CD4-positive, alpha-beta T cell treated with Interleukin-4 for 4 hours (primary cell): ENCODE measurements at places on chromosomes 12 and 14.

DNA sequence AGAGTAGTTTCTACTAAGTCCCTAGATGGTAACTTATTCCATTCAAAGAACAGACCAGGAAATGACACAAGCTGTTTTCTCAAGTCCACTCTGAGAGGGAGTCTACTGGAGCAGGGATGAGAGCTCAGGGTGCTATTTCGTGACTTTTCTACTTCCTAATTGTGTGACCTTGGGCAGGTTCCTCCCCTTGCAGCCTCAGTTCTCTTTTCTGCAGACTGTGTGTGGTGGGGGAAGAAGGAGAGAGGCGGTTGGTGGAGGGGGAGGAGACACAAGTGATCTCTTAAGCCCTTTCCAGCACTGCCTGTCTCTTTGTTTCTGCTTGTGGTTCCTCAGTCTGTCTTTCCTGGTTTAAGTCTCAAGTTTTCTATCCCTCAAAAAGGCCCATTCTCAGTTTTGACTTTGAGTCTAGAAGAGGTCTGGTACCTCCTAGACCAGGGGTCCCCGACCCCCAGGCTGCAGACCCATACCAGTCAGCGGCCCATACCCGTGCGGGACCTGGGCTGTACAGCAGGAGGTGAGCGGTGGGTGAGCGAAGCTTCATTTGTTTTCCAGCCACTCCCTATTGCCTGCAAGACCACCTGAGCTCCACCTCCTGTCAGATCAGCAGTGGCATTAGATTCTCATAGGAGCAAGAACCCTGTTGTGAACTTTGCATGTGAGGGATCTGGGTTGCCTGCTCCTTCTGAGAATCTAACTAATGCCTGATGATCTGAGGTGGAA is 10.7 kb downstream of the FGF6 start:
- peak; percentile 8 for DNase-seq

- no peak for DNase-seq
Observed at GRCh38 chr12:34402228-34402898, 380.1 kb downstream of the ALG10 start.

DNA sequence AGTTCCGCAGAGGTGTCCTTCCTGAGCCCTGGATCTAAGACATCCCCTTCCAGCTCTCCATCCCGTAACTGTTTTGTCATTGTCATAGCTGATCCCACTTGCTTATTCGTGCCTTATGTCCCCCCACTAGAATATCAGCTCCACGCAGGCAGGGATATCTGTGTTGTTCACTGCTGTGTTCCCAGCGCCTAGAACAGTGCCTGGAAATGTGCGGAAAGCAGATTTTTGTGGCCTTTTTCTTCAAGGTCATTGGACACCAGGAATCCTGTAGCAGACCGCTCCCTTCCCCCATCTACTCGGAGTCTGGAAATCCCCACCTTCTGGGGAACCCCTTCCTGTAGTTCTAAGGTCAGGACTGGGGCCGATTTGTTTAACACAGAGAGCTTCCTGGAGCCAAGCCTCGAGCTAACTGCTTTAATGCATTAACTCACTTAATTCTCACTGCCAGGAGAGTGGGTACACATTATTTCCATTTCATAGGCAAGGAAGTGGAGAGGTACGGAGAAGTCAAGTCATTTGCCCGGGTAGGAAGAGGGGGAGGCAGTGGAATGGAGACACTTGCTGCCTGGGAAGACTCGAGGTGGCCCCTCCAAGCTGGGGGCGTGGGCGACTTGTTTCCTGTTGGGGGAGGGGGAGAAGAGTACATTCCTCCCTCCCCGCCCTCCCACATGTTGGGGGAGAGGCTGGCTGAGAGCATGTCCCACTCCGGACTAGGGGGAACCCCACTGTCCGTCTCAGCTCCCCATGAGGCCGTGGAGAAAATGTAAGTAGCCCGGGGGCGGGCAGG is 1.2 kb upstream of the SH2B3 start:
- DNase-seq, result peak; percentile 66

- DNase-seq, result no peak
Observed at GRCh38 chr12:116454950-116455447, 104.2 kb upstream of the MAP1LC3B2 start.

GRCh38 chr12:22340143-22340542 is 5.6 kb upstream of the ST8SIA1 start:
- DNase-seq, result no peak

DNA sequence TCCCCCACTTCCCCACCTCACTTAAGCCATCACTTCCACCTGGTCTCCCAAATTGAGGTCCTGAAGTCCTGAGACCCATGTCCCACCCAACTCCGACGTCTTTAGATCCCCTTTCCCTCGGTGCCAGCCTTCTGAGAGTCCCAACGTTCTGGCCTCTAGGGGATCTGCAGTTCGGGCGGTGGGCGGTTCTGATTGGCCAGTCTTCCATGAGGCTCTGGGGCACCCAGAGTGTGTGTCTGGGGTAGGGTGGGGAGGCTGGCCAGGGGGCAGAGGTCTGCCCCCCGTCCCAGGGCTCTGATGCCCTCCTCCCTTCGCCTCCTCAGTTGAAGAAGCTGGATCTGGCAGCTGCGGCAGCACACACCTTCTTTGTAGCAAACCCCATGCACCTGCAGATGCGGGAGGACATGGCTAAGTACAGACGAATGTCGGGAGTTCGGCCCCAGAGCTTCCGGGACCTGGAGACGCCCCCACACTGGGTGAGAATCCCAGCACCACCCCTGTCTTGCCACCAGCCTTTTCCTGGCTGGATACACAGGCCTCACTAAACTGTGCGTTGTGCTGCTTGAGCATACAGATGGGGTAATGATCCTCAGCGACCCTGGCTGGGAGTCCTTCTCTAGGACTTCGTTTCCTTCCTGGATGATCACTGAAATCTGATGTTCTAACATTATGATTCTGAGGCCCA is 1.5 kb downstream of the P3H3 start:
- no peak for DNase-seq

- DNase-seq, result no peak
Observed at GRCh38 chr12:26369588-26369987, 174.2 kb downstream of the SSPN start.

GRCh38 chr14:102565331-102565887 is 27.0 kb upstream of the RCOR1 start:
- DNase-seq, result peak; percentile 13

GRCh38 chr12:9925705-9926393 is 6.3 kb downstream of the CLEC2A start:
- DNase-seq, result peak; percentile 52

DNA sequence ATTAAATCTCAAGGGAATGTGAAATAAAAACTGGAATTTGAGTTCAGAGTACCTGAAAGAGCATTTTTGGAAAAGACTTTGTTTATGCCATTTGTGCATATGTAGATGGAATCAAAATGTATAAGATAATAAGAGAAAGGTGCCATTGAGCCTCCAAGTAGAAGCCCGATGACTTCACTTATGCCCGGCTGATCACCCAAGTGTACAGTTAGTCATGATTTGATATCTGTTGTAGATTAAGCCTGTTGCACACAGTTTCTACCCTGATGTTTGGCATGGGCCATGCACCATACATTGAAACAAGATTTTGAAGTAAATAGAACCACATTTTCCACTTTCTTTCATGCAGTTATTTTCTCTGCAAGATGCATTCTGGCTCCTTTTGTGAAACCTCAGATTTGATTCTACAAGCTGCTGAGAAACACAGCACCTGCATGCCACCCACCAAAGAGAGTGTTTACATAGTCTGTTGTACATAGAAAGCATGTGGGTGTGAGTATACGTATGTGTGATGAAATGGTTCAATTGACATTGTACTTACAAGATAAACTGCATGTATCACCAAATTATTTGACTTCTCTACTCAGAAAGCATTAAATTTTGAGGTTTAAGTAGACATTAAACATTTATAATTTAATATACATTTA is 772.5 kb downstream of the DIO2 start:
- no peak for DNase-seq

DNA sequence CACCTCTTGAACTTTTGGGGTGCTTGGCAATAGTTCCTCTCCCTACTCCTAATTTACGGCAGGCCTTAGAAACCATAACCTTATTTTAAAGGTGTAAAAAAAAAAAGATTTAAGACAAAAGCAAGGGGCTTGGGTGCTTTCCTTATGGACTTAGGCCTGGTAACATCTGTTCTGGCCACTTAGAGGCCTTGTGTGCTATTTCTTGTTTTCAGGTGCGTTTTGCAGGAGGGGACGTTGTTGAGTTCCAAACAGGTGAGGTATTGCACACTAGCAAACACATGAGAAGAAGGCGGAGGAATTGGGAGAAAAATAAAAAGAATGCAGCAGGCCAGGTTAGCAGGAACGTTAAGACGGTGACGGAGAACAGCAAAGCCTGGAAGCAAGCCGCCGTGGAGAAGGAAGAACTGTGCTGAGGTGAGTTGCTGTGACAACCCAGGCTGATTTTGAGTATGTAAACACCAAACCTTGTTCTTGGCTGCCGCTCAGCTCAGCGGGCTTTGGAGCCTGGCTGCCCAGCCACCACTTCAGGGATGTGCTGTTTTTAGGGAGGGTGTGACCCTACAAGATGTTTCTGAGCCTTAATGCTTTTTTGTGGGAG is 17.3 kb downstream of the EMG1 start:
- no peak for DNase-seq

DNA sequence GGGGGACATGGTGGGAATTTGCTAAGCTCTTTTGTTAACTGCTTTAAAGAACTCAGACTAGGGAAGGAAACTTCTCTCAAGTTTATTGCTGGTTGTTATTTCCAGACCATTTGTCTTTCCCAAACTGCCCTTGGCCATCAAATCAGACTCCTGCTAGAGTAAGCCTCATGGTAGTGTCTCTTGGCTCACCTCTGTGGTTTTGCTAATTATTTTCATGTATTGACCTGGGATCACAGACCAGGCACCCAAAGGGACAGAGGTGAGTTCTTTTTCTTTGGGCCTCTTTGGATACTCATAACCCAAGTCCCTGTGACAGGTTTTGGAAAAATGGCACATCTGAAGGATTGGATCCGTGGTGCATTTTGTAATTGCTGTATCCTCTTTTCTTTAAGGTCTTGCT is 11.2 kb downstream of the ETV6 start:
- no peak for DNase-seq

DNA sequence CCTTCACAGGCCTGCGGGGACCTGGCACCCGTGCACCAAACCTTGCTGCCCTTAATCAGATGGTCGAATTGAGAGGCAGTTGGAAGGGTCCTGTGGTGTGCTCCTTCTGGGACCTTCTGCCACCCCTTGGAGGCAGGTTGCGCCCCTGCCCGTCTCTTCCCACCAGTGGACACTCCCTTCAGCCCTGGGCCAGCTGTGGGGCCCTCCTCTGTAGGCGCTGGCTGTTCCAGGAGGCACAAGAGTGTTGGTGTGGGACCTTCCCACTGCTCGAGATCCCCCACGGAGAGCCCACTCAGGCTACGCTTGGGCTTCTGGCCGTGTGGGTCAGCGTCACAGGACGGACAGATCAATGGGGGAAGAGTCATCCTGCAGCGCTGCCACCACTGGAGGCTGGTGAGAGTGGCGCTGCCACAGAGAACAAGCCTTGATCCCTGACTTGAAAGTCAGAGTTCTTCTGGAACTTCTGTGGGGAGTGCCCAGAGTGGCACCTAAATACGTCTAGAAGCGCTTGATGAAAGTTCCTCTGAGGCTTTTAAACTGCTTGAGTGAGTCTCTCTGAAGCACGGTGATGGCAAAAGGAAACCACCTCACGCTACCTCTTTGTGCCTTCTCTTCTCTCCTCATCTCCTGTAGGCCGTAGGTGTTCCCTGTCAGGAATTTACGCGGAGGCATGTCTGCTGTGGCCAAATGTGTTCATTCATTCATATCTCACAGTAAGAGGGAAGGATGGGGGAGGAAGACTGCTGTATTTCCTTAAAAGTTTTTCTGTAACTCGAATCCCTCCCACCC is 48.3 kb downstream of the TRAF3 start:
- no peak for DNase-seq

DNA sequence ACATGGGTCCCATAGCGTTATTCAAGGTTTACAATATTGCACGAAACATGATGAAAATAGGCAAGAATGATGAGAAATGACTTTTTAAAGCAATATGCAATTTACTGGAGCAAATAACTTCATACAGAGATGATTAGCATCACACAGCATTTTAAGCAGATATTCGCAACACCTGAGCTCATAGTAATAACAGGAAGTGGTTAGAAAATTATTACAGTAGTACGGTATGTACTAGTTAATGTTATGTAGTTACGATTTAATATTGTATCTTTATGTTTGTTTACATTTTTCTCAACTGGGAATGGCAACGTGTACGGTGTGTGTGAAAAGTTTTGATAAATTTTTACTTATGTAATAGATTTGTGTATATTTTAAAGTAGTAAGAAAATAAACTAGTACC is 102.6 kb downstream of the OSBPL8 start:
- DNase-seq, result peak; percentile 43

DNA sequence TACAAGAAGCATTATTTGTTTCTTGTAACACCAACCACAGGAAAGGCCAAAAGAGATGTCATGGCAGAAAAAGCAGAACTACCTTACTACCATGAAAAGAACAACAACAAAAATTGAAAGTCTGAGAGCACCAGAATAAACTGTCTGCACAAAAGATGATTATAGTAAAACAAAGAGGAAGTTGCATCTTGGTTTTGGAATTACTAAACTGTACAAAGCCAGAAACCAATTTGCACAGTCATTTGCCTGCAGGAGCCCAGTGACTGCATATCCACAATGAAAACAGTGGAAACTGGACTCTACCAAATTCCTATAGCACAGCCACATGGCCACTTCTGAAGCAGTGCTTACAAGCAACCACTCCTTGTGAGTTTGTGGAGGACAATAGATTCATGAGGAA is 276.2 kb downstream of the SSPN start:
- DNase-seq, result peak; percentile 7

DNA sequence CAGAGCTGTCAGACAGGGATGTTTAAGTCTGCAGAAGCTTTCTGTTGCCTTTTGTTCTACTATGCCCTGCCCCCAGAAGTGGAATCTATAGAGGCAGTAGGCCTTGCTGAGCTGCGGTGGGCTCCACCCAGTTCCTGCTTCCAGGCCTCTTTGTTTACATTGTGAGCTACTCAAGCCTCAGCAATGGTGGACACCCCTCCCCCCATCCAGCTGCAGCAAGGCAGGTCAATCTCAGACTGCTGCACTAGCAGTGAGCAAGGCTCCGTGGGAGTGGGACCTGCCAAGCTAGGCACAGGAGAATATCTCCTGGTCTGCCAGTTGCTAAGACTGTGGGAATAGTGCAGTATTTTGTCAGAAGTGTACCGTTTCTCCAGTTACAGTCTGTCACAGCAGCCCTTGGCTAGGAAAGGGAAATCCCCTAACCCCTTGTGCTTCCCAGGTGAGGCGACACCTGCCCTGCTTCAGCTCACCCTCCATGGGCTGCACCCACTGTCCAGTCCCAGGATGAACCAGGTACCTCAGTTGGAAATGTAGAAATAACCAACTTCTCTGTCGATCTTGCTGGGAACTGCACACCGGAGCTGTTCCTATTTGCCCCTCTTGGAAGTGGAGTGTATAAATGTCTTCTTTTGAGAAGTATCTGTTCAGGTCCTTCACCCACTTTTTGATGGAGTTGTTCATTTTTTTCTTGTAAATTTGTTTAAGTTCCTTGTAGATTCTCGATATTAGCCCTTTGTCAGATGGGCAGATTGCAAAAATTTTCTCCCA is 213.5 kb upstream of the SLC38A2 start:
- DNase-seq, result peak; percentile 46

GRCh38 chr12:76374386-76375020 is 26.3 kb upstream of the BBS10 start:
- no peak for DNase-seq

GRCh38 chr12:130394906-130395305 is 57.2 kb downstream of the PIWIL1 start:
- DNase-seq, result no peak
